ENCODE measurements at places on chromosomes 1 and 21.

- DNase-seq = no peak
Observed at GRCh38 chr1:39676948-39677548, 5.1 kb upstream of the NT5C1A start.

DNA sequence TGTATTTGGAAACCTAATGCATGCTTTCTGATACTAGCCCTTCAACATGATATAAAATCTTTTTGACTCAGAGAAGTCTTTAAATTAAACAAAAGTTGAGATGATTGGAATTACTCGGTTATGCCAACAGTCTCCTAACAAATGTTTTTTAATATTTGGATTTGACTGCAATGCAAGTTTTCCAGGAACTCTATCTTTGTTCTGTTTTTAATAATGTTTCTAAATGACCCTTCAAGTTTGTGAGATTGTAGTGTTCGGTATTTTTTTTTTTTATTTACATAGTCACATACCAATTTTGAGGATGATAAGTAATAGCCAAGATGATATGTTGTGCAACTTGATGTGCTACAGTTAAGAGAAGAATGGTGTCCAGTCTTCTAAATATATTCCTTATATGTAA, 258.0 kb downstream of the FMN2 start:
- no peak for DNase-seq

- DNase-seq = no peak
Observed at GRCh38 chr1:112614460-112615065, 4.4 kb downstream of the ST7L start.

DNA sequence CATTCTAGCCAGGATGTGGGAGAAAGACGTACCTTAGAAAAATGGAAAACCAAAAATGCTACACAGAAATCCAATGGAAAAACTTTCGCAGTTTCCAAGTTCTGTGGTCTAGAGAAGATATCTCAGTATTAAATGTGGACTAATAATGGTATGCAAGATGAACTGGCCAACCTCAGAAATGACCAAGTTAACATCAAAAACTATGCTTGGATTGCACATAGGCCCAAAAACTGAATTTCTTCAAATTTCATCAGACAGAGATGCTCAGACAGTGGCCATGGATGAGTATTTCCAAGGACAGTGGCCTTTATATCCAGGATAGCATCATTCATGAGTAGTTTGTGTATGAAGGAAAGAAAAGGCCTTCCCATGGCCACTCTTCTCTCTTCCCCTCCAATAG, 132.2 kb downstream of the TIAM1 start:
- DNase-seq = no peak

DNA sequence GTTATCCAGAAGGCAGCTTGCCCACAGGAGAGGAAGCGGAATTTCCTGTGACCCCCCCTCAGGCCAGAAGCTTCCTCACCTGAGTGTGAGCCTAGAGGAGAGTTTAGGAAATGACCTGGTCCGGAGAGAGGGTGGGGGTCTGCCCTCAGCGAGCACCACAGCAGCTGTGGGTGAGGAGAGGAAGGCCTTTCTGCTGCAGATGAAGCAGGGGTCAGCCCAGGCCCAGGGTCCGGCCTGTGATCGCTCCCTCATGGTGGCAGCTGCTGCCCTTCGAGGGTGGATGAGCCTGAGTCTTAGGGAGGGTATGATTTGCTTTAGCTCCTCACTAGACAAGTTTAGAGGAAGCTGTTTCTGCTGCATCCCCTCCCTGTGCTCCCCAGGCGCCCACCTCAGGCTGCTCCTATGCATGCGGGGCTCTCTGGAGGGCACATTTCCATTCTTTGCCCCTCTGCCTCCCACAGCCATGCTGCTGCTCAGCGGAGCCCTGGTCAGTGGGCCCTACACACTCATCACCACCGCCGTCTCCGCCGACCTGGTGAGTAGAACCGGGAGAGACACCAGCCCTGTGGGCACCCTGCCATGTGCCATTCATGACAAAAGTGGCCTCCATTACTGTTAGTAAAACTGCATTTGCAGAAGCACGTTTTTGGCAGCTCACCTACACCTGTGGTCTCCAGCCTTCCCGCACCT, 53.0 kb downstream of the SLC37A1 start:
- no peak for DNase-seq

All from stimulated activated CD8-positive, alpha-beta memory T cell treated with anti-CD3 and anti-CD28 coated beads, Interleukin-4, amount 100 ng/mL, for 4 hours (primary cell).